Stomach (tissue), 19 donors: ENCODE measurements at places on chromosomes 11 and 22.
A peak's percentile ranks its signal among the peaks of the same experiment; 100 is the strongest.

DNA sequence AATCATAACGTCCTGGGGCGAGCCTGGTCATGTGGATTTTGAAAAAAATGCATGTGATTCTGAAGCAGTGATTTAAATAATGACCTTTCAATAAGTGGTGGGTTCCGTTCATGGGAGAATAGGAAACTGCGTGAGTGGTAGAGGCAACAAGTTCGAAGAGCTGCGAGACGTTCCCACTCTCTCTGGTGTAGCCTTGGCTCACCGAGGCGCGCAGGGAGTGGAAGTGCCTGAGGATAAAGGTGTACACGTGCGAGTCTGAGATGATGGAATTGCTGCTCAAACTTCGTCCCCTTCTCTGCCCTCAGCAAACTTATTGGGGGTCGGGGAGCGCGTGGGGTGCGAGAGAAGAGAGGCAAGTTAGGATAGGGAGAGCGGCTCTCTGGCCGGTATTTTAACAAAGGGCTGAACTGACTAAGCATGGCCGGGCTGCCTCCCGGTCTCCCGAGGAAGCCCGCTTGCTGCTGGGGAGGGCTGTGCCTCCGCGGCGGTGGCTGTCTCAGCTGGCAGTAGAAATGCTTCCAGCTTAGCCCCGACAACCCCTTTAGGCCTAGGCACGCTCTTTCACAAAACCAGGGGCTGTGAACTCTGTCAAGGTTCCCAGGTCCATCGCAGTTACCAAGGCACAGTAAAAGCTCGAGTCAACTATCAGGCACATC, 875 bp upstream of the STT3A start:
- peak; percentile 78 for DNase-seq

DNA sequence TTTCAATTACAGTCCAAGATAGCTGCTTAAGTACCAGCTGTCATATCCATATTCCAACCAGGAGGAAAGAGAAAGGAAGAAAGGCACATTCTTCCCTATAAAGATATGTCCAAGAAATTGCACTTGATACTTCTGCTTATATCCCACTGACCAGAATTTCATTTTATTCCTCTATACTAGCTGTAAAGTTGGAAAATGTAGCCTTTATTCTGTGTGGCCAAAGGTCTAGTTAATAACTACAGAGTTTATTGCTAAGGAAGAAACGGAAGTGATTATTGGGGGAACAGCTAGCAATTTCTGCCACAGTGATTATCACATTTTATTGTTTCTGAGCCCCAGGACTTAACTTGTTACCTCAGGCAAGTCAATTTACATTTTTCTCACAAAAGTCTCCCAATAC, 213.8 kb downstream of the TTC28 start:
- no peak for DNase-seq

DNA sequence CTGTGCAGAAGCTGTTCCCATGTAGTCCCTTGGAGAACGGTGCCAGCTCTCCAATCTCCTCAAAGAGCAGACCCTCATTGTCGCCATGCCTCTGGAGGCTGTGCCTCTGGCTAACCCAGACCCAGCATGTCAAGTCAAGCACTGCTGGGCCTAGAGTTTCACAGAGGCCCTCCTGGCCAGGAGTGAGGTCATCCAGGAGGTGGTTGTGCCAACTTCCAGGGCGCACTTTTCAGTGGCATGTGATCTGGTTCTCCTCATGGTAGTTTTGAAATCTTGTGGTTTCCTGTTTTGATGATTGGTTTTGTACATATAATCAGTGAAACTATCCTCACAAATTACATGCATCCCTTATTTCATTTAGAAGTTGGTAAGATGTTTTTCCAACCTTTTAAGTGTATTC, 78.9 kb downstream of the PPFIBP2 start:
- no peak for DNase-seq

- peak; percentile 51 for DNase-seq
Measured at GRCh38 chr11:46127150-46127638, 5.9 kb upstream of the PHF21A start.

- no peak for DNase-seq
Measured at GRCh38 chr11:43983221-43983810, 40.9 kb downstream of the C11orf96 start.

DNA sequence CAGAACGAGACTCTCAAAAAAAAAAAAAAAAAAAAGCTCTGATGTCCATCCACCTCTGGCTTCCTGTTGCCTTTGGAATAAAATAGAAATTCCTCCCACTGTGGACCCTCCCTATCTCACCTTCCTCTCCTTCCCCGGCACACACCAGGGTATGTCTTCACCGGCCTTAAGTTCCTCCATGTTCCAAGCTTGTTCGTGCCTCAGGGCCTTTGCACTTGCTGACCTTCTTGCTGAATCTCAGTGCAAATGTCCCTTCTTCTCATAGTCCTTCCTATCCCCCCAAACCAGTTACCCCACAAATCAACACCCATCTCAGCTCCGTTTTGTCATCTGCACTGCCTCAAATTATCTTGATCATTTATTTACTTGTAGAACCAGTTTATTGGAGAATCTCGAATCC, 20.6 kb downstream of the IFT27 start:
- DNase-seq, result no peak

GRCh38 chr22:21598302-21598701, 30.8 kb downstream of the UBE2L3 start:
- no peak for DNase-seq

GRCh38 chr11:130580891-130581492, 132.5 kb downstream of the ADAMTS15 start:
- DNase-seq, result peak; percentile 37

DNA sequence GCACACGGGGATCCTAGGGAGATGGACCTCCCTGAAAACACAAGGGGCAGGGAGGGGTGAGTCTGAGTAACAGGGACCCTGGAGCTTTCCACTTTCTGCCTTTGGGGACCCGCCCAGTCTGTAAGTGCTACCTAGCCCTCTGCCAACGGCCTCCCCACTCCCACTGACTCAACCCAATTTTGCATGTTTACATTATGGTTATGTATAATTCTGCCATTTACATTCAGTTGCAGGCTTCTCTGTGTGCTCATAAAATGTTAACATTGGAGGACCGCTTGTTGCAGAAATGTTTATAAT, 105.8 kb downstream of the DSCAML1 start:
- no peak for DNase-seq

- DNase-seq, result no peak
Measured at GRCh38 chr11:31805629-31806185, 5.4 kb downstream of the PAX6 start.

- no peak for DNase-seq
Measured at GRCh38 chr11:73538381-73538872, 59.5 kb downstream of the FAM168A start.

DNA sequence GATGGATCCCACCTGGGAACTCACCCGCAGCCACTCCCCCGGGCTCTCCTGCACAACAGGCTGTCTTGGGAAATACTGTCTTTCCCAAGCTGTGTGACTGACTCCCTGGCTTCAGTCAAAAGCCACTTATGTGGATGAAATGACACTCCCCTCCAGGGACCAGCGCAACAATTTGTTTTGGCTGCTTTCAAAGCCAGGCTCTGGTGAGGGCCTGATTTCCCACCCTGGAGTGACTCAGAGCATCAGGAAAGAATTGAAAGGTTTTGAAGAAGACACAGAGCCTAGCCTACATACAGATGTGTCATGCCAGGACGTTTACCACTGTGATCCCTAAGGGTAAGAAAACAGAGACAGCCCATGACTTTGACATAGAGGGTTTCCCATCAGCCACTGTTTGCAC, 550.5 kb downstream of the MIAT start:
- DNase-seq, result no peak

GRCh38 chr11:18757811-18758210, 31.8 kb upstream of the IGSF22 start:
- no peak for DNase-seq

GRCh38 chr11:131198161-131199014, 172.0 kb upstream of the NTM start:
- no peak for DNase-seq

GRCh38 chr11:126808836-126809235, 191.7 kb downstream of the KIRREL3 start:
- no peak for DNase-seq

GRCh38 chr22:41132550-41132949, 40.2 kb downstream of the EP300 start:
- no peak for DNase-seq

DNA sequence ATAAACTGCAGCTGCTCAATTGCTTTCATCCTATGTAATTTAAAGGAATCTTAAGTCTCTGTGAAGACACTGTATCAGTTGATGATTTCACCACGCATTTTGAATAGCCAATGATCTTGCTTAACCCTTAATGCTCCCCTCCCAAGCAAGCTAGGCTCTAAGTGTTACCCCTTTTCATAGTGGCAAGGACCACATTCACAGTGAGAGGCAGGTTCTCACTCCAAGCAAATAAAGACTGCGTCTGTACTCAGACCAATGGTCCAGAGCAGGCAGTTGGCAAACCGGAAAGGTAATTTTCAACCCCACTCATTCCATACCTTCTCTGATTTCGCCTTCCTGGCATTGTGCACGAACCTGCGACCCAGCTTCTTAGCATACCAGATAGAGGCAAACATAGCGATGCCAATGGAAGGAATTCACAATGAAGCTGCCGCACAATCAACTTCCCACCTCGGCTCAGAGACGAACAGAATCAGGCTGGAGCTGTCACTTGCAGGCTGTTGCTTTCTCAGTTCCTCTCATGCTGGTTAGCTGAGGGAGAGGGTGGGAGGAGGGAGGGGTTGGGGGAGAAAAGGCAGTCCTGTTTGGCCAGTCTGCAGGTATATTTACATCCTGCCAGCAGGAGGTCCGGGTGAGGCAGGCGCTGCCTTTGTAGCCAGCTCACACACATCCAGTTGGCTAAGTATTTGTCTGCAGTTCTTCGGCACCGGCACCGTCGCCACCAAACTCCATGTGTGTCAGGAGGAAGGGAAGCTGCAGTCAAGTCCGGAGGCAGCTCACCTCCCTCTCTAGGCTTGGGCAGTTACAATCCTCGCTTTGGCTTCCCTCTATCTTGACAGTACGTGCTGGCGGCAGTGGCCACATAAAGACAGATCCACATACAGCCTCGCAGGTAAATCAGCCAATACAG, 1151.2 kb upstream of the CCDC90B start:
- peak; percentile 53 for DNase-seq
